GM04503 (cell line): ENCODE measurements at places on chromosomes 11 and 22.

GRCh38 chr11:44133335-44133946 is 38.0 kb downstream of the EXT2 start:
- DNase-seq = no peak

GRCh38 chr11:7635137-7635536 is 38.2 kb downstream of the CYB5R2 start:
- DNase-seq = no peak

- DNase-seq = no peak
These were observed 1.1 kb upstream of the RIN1 start for GRCh38 chr11:66337103-66337899.

DNA sequence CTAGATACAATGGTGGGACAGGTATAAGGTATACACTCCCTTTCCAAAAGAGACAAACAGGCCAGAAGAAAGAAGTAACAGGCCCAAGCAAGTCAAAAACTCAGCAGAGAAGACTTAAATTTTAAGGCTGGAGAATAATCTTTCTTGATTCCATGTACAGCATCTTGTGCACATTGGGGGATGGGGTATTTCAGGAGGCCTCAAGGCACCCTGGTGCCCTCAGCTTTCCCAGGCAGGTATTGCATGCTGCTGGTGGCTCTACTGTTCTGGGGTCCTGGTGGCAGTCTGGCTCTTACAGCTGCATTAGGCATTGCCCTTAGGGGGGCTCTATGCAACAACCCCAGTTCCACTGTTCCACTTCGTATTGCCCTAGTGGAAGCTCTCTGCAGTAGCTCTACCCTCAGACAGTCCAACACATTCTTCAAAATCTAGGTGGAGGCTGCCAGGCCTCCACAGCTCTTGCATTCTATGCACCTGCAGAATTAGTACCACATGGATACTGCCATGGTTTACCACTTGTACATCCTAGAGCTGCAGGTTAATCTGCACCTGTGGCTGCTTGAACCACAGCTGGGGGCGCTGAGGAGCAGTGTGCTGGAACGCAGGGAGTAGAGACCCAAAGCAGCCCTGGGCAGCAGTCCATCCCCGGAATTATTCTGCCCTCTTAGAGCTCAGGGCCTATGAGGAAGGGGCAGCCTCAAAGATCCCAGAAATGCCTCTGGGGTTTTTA is 4.2 kb upstream of the CTSC start:
- DNase-seq = no peak

DNA sequence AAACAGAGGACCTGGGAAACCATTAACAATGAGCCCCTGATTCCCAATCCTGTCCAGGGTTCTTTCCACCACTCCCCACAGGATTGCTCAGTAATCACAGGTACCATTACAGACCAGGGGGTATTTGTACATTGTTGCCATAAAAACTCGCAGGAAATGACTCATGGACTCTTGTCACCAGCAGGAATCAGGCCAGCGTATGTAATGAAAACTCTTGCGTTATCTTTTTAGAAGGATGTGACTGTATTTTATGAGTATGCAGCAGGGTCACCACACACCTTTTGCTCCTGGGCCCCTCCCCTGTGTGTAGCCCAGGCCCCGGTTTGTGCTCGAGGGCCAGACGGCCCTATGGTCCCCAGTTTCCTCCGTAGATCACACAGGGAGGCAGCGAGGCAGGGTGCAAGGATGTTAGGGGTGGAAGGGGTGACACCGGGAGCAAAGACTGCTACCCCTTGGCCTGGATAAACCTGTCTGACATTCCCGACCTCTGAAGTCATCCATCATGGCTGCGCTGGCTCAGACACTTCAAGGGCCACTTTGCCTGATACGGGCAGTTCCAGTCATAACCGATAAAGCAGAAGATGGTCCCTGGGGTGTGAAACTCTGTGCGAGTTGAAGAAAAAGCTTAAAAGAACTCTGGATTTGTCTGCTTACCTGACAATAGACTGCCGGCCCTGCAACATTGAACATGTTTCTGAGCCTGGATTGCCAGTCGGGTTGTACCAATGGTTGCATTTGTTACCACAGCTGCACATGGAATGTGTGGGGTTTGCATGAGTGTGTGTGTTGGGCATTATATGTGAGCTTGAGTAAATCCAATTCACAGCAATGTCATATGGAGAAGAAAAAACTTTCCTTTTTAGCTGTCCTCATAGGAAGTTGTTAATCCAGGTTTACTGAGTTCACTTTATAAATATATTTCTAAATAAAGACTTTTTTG is 56.9 kb downstream of the MICAL2 start:
- DNase-seq = peak; percentile 58

- DNase-seq = peak; percentile 39
These were observed 125.0 kb upstream of the ARHGAP42 start for GRCh38 chr11:100562128-100562527.
